Neural progenitor cell (in vitro differentiated cells): ENCODE measurements at places on chromosomes 1 and 21.

- no peak for DNase-seq
Measured at GRCh38 chr1:119133987-119134386, 6.5 kb downstream of the WARS2 start.

DNA sequence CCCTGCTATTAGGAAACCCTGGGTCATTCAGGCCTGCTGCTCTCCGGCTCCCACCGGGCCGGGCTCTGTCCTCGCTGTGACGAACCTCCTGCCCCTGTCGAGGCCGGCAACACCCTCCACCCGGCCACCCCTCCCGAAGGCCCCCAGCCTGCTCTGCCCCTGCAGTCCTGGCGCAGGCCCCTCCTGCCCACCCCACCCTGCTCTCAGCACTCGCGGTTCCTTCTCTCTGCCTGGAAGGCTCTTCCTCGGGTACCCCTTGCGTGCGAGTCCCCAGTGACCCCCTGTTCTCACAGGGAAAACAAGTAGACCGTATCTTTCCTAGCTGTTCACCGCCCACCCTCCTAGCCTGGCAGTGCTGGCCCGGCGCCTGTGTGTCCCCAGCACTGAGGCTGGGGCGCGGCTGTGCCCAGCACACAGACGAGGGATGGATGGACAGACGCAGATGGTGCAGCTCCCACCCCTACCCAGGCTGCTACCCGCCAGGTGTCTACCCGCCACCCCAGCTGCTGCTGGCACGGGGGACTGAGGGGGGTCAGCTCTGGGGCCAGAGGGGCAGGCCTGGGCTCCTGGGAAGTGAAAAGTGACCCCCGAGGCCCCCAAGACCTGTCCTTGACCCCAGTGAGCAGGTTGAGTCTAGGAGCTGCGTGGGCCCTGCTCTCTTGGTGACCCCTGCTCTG, 3.1 kb upstream of the VWA1 start:
- no peak for DNase-seq

GRCh38 chr1:159179906-159180305, 8.5 kb downstream of the CADM3 start:
- DNase-seq, result no peak

- DNase-seq, result no peak
Measured at GRCh38 chr1:180080439-180080838, 74.2 kb upstream of the QSOX1 start.

DNA sequence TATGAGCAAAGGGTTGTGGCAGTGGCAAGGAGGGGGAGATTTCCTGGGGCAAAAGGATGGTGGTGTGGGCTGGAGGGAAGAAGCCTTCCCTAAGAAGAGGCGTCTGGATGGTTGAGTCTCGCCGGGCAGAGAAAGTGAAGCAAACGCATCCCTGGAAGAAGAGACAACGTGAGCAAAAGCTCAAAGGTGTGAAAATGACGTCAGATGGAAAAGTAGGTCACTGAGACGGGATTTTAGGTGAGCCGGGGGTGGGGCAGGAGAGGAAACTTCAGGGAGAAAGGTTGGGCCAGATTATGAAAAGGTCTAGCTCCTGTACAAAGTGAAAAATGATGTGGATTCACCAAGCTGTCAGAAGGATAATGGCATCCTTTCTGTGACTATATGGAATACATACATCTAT, 95.3 kb upstream of the KCNE2 start:
- DNase-seq, result no peak

DNA sequence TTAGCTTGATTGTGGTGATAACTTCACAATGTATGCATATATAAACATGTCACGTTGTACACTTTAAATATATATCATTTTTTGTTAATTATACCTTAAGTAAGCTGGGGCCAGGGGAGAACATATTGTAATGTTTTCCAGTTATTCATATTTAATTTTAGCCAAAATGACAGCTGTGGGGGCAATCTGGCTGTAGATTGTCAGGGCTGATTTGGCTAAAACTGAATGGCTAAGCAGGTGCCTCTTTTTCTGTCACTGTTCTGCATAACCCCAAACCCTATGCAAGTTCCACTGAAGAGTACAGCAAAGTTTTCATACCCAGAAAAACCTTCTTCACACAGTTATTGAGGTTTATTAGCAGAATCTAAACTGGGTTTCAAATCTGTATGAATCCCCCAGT, 318.2 kb downstream of the PTPRC start:
- no peak for DNase-seq
